ENCODE measurements at places on chromosomes 12 and 14. TPM values are rescaled to one million over a fixed set of nuclear protein-coding genes. Genes with fewer than 3 reads are reported as not detected.

DNA sequence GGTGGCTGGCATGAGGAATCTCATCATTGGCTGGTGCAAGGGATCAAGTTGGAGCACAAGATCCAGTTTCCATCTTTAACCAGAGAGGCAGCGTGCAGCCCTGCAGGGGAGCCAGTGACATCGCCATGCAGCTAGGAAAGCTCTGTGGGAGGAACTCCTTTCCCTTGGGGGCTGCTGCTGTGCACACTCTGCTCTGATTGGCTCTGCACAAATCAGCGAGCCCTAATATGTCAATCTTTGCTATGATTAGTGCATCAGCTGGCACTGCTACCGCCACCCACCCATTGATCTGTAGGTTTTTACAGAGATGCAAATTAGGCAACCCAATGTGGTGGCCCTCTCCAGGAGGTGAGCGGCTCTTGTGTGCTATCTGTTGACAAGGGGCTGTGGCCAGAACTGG, 262.6 kb downstream of the PCNX1 start:
- DNase-seq = no peak

DNA sequence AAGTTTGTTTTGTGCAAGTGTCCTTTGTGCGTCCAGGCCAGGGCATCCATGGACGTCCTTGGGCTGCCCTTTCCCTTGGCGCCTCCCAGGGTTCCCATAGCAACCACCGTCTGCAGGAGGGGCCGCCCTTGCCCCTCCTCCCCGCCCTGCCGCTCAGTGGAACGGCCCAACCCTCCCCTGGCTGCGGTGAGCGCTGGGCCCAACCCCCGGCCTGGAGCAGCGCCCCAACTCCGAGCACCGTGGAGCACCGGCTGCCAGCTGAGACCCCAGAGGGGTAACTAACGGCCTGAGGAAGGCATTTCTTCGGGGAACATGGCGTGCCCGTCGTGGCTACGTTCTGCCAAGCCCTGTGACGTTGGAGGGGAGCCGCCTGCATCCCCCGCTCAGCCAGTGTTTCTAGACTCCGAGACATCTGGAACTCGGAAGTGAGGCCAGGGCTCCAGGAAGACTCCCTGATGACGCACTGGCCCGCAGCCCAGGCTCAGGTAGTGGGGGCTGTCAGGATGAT, 5.3 kb upstream of the ACACB start:
- peak; percentile 96 for DNase-seq

DNA sequence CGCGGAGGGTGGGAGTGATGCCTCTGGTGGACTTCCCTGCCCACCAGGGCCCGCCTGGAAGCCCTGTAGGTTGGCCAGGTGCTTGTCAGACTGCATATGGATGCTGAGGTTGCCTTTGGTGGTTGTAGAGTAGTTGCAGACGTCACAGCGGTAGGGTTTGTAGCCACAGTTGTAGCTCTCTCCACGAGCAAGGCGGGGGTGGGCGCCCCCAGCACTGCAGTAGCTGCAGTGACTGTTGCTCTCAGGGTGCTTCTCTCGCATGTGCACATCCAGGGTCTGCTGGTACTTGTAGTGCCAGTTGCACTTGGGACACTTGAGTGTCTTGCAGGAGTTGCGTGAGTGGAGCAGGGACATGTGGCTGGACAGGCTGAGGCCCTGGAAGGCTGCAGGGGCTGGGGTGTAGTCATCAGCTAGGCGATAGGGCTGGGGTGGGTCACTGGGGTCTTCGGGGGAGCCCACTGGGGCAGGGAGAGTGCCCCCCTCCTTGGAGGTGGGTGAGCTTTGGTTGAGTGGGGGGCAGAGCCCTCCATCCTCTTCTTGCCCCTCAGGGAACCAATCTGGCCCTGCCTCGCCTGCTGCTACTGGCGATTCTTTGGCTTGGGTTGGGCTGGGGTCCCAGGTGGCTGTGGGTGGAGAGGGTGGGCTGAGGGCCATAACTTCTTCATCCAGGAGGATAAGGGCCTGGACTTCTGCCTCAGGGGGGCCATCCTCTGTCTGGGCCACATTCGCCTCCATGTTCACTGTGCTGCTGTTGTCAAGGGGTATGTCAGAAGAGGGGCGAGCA, 17.7 kb downstream of the ZFHX2 start:
- DNase-seq = no peak

- no peak for DNase-seq
These were observed 33.9 kb downstream of the SLC35F4 start for GRCh38 chr14:57831981-57832380.

- DNase-seq = no peak
These were observed 161.7 kb upstream of the EEA1 start for GRCh38 chr12:93090731-93091172.

DNA sequence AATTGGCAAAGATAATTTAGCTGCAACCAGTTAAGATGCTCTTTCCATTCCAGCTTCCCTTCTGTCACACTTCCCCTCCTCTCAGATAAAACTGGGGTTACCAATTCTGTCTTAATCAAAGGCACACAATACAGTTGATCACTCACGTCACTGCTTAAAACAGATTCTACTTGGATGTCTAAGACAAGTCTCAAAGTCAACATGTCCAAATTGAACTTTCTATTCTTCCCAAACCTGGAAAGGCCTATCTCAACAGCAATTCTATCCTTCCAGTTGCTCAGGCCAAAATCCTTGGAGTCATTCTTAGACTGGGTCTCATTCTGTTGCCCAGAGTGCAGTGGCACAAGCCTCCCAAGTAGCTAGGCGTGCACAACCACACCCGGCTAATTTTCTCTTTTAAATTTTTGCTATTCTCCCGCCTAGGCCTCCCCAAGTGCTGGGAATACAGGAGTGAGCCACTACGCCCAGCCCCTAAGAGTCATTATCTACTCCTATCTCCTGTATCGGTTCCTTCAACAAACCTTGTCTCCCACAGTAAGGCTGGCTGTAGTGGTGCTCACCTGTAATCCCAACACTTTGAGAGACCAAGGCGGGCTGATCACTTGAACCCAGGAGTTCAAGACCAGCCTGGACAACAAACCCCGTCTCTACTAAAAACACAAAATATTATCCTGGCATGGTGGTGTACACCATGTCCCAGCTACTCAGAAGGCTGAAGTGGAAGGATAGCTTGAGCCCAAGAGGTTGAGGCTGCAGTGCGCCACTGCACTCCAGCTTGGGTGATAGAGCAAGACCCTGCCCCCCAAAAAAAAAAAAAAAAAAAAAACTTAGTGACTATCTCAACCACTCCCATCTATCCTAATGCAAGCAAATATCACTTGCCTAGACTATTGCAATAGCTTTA, 4.7 kb downstream of the RPS29 start:
- no peak for DNase-seq

GRCh38 chr14:32028599-32028998, 48.5 kb upstream of the ARHGAP5 start:
- no peak for DNase-seq

- DNase-seq = no peak
These were observed 283.1 kb downstream of the MDGA2 start for GRCh38 chr14:47392326-47392725.

DNA sequence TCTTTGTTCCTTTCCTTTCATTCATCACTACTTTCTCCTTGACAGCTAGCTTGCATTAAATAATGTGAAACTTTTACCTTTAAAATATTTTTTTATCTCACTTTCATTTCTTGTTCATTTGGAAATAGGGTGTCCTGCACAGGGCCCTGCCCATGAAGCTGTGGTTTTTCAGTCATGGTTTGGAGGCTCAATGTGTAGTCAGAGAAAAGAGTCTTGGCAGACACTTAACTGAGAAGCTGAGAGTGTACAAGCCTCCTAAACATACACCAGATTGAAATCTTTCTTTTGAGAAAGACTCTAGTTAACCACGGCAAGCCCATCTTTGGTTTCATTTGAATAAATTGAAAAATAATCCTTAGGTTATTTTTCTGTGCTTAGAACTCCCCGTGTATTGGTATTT, 74.2 kb downstream of the KICS2 start:
- DNase-seq = no peak

DNA sequence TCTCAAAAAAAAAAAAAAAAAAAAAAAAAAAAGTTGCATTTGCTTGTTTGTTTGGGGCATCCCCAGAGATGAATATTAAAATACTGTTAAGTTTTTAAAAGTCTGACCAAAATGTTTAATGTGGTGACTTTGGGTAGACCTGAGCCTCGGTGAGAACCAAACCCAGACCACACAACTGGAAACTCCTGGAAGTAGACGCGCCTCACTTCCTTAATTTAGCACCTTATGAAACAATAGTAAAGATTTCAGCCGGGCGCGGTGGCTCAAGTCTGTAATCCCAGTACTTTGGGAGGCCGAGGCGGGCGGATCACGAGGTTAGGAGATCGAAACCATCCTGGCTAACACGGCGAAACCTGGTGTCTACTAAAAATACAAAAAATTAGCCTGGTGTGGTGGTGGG, 9.3 kb downstream of the NFKBIA start:
- DNase-seq = no peak

- DNase-seq = peak; percentile 38
These were observed 3.6 kb upstream of the SLC7A8 start for GRCh38 chr14:23186913-23187654.

DNA sequence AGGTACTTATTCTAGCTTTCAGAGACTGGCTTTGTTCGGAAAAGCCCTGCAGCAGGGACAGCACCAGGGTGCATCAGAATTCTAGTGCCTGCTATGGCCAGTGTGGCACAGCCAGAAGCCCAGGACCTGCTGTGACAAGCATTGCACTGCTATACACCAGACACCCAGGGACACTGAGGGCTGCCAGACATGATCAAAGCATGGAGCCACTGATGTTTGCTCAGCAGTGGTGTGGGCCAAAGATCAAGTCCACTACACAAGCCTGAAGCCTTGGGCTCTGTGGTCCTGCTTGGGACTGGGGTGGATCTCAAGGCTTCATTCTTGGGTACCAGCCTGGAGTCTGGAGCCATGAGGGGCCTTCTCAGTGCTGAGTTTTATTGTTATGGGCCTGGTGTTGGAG, 36.1 kb upstream of the CDKN3 start:
- no peak for DNase-seq

DNA sequence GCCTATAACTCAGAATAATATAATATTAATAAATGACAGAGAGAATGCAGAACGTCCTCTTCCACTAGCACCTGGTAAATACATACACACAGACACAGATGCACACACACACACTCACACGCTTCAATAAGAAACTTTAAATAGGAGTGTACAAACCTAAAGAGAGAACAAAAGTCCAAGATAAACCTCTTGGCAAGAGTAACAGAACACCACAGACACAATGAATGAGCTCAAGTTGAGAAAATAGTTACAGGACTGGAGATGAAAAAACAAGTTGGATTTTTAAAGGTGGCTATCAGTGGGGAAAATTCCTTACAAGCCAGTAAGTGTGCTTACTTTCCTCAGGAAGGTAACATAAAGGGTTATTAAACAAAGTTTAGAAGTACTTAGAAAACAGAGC, 35.2 kb downstream of the CRY1 start:
- DNase-seq = no peak

- no peak for DNase-seq
These were observed 91.9 kb downstream of the SLC8A3 start for GRCh38 chr14:70096866-70097265.

GRCh38 chr12:6753772-6754356, 923 bp upstream of the MLF2 start:
- DNase-seq = peak; percentile 29

The NPFF gene
- not detected for total RNA-seq

The POTEG gene
- total RNA-seq = not detected

The SRSF5 gene
- 149 TPM for total RNA-seq

The MEG3 gene
- 12.5 TPM for total RNA-seq

The HAL gene
- total RNA-seq = 0.15 TPM

The STYK1 gene
- total RNA-seq = not detected

All from heart right ventricle (tissue), 16 donors.